ENCODE measurements at places on chromosomes 13 and 19. TPM values are rescaled to one million over a fixed set of nuclear protein-coding genes. Genes with fewer than 3 reads are reported as not detected.
A peak's percentile ranks its signal among the peaks of the same experiment; 100 is the strongest.

Gene TGFBR3L
- not detected for total RNA-seq

- DNase-seq: no peak
These were observed 4.5 kb upstream of the FCGRT start for GRCh38 chr19:49507803-49508494.

Gene KLK11
- 11.4 TPM for total RNA-seq

Gene CCL25
- total RNA-seq: not detected

- DNase-seq: no peak
These were observed 6.0 kb upstream of the SULT2A1 start for GRCh38 chr19:47891923-47892666.

Gene GPR42
- not detected for total RNA-seq

DNA sequence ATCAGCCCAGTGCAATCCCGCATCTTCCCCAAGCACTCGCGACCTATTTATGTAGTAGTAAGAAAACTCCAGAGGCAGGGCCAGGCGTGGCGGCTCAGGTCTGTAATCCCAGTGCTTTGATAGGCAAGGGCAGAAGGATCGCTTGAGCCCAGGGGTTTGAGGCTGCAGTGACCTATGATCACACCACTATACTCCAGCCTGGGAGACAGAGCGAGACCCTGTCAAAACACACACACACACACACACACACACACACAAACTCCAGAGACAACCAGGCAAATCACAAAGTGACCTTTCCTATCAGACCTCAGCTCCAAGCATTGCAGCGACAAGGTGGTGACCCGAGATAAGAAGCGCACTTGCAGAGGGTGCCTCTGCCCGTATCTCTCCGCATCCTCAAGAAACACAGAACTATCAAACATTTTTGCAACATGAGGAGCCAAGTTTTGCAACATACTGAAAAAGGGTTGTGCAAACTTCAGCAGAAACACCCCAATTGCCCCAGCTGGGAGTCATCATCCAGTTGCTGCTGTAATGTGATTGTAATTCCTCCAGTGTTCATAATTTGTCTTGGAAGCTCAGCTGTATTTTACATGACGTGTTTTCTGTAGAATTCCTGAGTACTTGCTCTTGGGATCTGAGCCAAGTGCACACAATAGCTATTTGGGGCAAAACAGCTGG is 8.7 kb upstream of the KLF2 start:
- DNase-seq: peak; percentile 97

DNA sequence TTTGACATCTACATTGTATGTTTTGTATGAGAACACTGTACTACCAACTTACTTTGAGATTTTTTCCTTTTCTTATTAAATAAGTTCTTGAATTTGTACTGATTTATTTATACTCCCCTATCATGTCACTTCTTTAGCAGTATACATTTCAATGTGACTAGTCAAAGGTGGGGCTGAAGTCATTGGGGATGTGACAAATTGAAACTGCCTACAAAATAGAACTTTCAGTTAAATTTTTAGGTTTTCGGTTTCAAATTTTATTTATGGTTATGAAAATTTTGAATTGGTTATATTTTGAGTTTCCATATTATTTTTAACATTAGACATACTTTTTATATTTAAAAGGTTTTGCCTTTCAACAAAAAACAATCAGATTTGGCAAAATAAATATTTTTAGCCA is 221.6 kb downstream of the NBEA start:
- DNase-seq: no peak

Gene MYO1F
- 7.3 TPM for total RNA-seq

DNA sequence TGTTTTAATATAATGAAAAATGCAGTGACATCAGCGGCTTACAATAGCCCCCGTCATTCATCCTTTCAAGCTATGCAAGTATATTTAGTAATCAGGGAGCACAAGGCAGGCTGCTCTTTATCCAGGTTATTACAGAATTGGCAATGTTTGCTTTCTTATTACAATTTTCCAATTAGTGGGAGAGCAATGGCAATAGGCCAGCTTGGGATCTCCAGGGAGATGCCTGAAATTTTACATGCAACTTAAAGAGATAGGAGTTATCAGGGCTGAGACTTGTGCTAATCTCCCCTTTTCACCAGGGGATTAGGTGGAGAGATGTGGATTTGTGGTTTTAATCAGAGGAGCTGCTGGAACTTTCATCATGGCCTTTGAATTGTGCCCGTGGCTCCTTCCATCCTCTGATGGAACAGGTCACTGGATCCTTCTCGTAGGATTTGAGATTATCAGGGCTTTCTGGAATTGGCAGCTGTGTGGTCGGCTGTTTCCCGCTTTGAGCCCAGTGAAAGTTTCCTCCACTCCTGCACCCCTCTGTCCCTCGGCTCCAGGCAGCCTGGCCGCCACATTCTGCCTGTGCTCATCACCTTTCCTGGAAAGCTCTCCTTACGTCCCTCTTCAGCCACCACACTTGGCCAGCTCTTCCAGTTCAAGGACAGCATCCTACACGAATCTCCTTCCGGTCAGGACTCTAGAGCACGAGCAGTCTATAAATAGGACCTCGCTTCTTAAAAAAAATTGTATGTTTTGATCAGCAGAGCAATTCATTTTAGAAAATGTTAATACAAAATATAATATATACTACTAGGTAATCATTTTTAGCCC is 47.0 kb downstream of the CBY2 start:
- DNase-seq: peak; percentile 57

Gene HOMER3
- 30.1 TPM for total RNA-seq

- no peak for DNase-seq
These were observed 10.2 kb upstream of the CARM1 start for GRCh38 chr19:10861103-10861651.

Gene FUT1
- 1.1 TPM for total RNA-seq

DNA sequence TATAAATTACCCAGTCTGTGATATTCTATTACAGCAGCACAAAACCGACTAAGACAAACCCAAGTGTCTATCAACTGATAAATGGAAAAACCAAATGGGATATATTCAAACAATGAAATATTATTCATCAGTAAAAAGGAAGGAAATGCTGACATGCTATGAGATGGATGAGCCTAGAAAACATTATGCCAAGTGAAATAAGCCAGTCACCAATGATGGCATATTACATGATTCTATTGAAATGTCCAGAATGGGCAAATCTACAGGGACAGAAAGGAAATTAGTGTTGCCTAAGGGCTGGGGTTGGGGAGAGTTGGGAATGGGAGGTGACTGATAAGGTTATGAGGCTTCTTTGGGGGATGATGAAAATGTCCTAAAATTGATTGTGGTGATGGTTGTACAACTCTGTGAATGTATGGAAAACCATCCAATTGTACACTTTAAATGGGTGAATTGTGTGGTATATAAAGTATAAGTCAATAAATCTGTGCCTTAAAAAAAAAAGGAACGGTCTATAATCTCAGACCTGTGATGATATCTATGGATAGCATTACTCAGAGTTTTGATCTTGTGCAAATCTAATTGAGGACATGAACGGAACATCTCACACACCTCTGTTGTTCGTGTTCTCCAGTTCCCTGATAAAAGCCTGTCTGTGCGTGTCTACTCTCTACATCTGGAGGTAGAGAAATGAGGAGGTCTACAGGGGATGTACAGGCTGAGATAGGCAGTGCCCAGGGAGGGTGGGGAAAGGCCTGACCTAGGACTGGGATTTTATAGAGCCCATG is 49.0 kb downstream of the TNFRSF19 start:
- no peak for DNase-seq

DNA sequence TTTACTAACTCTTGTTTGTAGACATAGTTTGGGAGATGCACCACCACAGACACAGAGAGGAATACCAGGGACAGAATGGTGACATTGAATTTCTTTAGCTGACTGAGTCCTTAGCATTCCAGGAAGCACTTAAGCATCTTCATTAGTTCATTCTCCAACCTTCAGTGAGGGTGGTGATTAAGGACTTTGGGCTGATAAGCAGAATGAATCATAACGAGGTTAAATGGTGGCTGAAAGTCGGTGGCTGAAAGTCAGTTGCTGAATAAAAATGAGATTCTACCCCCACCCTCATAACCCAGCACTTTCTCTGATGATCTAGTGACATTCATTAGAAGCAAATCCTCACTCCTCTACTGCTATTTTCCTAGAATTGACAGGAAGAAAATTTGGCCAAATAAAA is 10.6 kb downstream of the PCDH8 start:
- DNase-seq: no peak

GRCh38 chr19:7883796-7884570 is 4.3 kb upstream of the LRRC8E start:
- no peak for DNase-seq

Gene ZNF571
- 7.9 TPM for total RNA-seq

GRCh38 chr13:112690283-112690929 is 568 bp downstream of the ATP11A start:
- peak; percentile 69 for DNase-seq

All from tongue (tissue), 3 donors.